ENCODE measurements at places on chromosomes 6 and 20. TPM values are rescaled to one million over a fixed set of nuclear protein-coding genes. Genes with fewer than 3 reads are reported as not detected.
A peak's percentile ranks its signal among the peaks of the same experiment; 100 is the strongest.

- H3K4me3 ChIP-seq: no peak overlapping the region
- no peak for DNase-seq
- H3K4me1 ChIP-seq: no peaks in the 10 kb centered on the region
- peaks cover 21% of the 10 kb centered on the region for H3K27me3 ChIP-seq
- H3K36me3 ChIP-seq: no peaks in the 10 kb centered on the region
Observed at GRCh38 chr6:144876689-144877088, 591.6 kb downstream of the UTRN start.

DNA sequence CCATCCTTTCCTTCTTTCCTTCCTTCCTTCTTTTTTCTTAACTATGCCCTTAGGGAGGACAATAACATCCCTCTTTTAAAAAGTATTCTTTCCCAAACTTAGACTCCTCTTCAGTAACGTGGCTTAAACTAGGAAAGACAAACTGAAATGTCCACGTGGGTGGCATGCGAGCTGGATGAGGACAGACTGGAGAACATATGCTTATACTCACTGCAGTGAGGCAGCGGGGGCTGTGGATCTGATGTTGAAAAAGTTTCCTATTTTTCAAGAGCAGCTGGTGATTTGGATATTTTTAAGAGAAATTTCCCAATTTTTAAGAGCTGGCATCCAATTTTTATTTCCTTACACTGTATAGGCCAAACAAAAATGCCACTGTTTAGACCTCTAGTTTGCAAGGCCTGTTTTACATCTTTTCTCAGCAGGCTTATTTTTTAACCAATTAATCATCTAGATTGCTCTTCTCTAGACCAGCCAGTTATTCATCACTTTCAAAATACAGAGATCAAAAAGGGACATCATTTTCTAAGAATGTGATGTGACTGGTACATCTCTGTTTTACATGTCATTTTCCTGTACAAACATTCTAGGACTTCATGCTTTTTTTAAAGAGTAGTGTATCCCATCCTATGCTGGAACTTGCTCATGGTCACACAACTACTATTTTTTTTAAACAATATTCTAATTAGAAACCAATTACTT lies 226.5 kb downstream of the BTBD9 start:
- H3K27me3 ChIP-seq: no peaks in the 10 kb centered on the region
- 0 out of 2 replicates have a peak, but pooled peaks cover 5% of the 10 kb centered on the region for H3K4me1 ChIP-seq
- H3K36me3 ChIP-seq: no peaks in the 10 kb centered on the region
- DNase-seq: no peak

DDO gene
- 10.3 TPM for total RNA-seq

DNA sequence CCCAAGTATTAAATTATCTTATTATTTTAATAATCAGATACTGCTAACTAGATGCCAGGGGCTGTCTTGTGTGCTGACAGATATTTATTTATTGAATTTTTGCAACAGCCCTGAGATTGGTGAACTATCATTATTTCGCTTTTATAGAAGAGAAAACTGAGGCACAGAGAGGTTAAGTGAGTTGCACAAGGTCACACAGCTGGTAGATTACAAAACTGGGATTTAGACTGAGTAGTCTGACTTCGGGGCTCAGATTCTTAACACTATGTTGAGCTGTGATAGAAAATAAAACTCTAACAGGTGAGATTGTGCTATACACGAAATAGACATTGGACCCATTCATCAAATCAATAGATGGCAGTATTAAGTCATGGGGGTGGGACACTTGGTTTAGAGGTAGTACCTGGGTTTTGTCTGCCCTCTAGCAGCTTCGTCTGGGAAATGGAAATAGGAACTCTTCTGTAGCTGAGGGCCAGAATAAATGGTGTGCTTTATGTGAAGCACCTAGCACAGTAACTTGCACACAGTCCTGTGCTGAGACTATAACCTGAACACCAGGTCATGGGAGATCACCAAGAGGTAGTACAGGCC lies 113.4 kb downstream of the B3GAT2 start:
- DNase-seq: no peak
- no peaks in the 10 kb centered on the region for H3K27me3 ChIP-seq
- no peak overlapping the region for H3K4me3 ChIP-seq
- H3K27ac ChIP-seq: no peak overlapping the region

BCAS4 gene
- 7.2 TPM for total RNA-seq

DNA sequence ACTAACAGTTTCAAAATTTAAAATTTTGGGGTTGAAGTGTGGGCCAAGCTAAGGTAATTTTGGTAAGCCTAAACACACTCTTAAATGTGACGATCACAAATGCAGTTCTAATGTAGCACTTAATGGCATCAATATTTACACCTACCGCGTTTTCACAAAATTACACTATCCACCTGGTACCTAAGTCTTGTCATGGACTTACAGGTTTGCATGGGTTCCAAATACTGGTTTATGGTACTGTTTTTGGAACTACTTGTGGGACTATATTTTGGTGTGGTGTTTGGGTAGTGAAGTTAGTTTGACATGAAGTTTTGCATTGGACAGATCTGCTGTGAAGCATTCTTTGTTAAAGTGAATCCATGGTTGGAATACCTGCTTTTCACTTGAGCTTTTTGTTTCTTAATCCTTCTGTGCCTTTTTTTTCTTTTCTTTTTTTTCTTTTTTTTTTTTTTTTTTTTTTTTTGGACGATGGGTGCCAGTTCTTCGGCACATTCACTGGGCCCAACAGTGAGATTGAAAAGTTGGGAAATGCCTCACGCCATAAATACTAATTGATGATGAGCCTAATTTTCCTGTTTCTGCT lies 6.5 kb downstream of the SRSF3 start:
- peaks cover 91% of the 10 kb centered on the region for H3K4me1 ChIP-seq
- no peak overlapping the region for H3K4me3 ChIP-seq
- no peak for DNase-seq
- peaks cover 90% of the 10 kb centered on the region for H3K36me3 ChIP-seq

GRCh38 chr6:109073344-109074132 lies 21.1 kb downstream of the SESN1 start:
- H3K4me3 ChIP-seq: no peak overlapping the region
- peaks cover 6% of the 10 kb centered on the region for H3K4me1 ChIP-seq
- H3K27me3 ChIP-seq: no peaks in the 10 kb centered on the region
- peak; percentile 67 for DNase-seq
- H3K36me3 ChIP-seq: no peaks in the 10 kb centered on the region

DNA sequence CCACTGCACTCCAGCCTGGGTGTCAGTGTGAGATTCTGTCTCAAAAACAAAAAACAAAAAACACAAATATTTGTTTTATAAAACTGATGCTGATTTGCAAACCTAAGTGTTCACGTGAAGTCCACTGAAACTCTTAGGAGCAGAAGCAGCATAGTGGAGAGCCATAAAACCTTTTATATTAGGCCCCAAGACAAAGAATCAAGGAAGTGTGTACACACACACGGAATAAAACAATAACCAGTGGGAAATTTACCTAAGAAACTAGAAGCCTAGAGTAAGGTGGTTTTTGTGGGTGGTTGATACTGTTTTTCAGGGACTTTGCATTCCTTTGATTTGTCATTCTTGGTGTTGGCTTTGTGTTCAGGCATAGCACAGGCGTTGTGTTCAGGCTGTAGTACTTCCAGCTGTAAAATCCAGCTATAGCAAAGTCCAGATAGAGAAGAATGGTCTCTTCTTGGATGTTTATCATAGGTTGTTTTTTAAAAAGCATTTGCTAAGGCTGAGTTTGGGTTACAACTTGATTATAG lies 61.3 kb downstream of the ATRN start:
- H3K4me3 ChIP-seq: no peak overlapping the region
- peaks cover 8% of the 10 kb centered on the region for H3K4me1 ChIP-seq
- DNase-seq: no peak
- H3K27ac ChIP-seq: peak overlapping the region; percentile 6

DNA sequence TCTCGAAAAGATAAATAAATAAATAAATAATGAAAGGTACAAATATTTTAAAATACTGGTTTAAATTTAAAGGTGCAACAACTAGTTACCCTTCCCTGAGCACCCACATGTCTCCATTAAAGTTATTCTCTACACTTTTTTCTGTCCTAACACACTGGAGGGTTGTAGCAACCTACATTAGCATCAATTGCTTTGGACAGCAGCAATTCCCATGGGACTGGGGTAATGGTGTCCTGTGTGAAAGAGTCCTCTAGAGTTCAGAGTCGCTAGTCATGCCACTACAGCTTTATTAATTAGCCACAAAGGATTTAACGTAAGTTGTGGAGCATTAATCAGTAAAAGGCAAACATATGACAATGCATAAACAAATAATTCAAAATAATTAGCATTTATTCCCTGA lies 14.1 kb upstream of the CD24 start:
- H3K36me3 ChIP-seq: no peaks in the 10 kb centered on the region
- H3K27me3 ChIP-seq: no peaks in the 10 kb centered on the region
- DNase-seq: no peak
- H3K4me1 ChIP-seq: no peaks in the 10 kb centered on the region
- H3K4me3 ChIP-seq: no peak overlapping the region

SOBP gene
- total RNA-seq: 6.9 TPM

- H3K27ac ChIP-seq: no peak overlapping the region
- no peak overlapping the region for H3K4me3 ChIP-seq
- H3K4me1 ChIP-seq: peaks cover 15% of the 10 kb centered on the region
- H3K36me3 ChIP-seq: no peaks in the 10 kb centered on the region
- no peaks in the 10 kb centered on the region for H3K27me3 ChIP-seq
Observed at GRCh38 chr6:33549196-33549595, 30.9 kb downstream of the BAK1 start.

NEURL2 gene
- total RNA-seq: 4.1 TPM

FAM209A gene
- 0.15 TPM for total RNA-seq

GRCh38 chr6:99790679-99791078 lies 184.0 kb downstream of the PRDM13 start:
- no peak overlapping the region for H3K4me3 ChIP-seq
- no peaks in the 10 kb centered on the region for H3K36me3 ChIP-seq
- H3K27me3 ChIP-seq: no peaks in the 10 kb centered on the region
- no peaks in the 10 kb centered on the region for H3K4me1 ChIP-seq
- H3K27ac ChIP-seq: no peak overlapping the region
- DNase-seq: no peak

GRCh38 chr6:117354671-117355070 lies 71.1 kb downstream of the ROS1 start:
- no peaks in the 10 kb centered on the region for H3K4me1 ChIP-seq
- no peaks in the 10 kb centered on the region for H3K36me3 ChIP-seq
- H3K27ac ChIP-seq: no peak overlapping the region
- no peak for DNase-seq
- no peak overlapping the region for H3K4me3 ChIP-seq

GRCh38 chr20:1741309-1742048 lies 83.9 kb upstream of the SIRPG start:
- DNase-seq: no peak
- no peak overlapping the region for H3K27ac ChIP-seq
- no peaks in the 10 kb centered on the region for H3K4me1 ChIP-seq
- H3K36me3 ChIP-seq: no peaks in the 10 kb centered on the region
- no peaks in the 10 kb centered on the region for H3K27me3 ChIP-seq
- no peak overlapping the region for H3K4me3 ChIP-seq

DNA sequence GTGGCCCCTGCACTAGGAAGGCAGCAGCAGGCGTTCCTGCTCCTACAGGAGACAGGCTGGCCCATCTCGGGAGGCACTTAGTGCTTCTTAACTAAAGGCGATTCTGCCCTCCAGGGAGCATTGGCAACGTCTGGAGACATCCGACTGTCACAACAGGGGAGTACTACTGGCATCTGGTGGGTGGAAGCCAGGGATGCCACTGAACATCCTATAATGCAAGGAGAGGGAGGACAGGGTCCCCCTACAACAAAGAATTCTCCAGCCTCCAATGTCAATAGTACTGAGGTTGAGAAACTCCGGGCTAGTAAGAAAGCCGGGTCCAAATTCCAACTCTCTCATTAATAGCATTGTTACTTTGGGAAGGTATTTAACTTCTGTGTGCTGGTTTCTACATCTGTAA lies 119.4 kb upstream of the ARMC2 start:
- H3K27ac ChIP-seq: no peak overlapping the region
- H3K27me3 ChIP-seq: no peaks in the 10 kb centered on the region
- no peak overlapping the region for H3K4me3 ChIP-seq
- peaks cover 63% of the 10 kb centered on the region for H3K4me1 ChIP-seq
- no peaks in the 10 kb centered on the region for H3K36me3 ChIP-seq
- DNase-seq: peak; percentile 88

DNA sequence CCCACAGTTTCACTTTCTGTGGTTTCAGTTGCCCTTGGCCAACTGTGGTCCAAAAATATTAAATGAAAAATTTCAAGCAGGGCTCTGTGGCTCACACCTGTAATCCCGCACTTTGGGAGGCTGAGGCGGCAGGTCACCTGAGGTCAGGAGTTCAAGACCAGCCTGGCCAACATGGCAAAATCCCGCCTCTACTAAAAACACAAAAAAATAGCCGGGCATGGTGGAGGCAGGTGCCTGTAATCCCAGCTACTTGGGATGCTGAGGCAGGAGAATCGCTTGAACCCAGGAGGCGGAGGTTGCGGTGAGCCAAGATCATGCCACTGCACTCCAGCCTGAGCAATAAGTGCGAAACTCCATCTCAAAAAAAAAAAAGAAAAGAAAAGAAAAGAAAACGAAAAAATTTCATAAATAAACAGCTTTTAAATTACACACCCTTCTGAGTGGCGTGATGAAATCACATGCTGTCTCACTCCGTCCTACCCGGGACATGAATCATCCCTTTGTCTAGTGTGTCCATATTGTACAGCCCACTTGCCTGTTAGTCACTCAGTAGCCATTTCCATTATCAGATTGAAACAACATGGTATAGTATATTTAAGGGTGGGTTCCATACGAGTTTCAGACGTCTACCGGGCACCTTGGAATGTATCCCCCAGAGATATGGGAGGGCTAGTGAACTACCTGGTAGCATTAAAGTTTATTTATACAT lies 11.7 kb downstream of the PTPRK start:
- H3K4me3 ChIP-seq: peak overlapping the region; percentile 66
- H3K4me1 ChIP-seq: peaks cover 96% of the 10 kb centered on the region

DNA sequence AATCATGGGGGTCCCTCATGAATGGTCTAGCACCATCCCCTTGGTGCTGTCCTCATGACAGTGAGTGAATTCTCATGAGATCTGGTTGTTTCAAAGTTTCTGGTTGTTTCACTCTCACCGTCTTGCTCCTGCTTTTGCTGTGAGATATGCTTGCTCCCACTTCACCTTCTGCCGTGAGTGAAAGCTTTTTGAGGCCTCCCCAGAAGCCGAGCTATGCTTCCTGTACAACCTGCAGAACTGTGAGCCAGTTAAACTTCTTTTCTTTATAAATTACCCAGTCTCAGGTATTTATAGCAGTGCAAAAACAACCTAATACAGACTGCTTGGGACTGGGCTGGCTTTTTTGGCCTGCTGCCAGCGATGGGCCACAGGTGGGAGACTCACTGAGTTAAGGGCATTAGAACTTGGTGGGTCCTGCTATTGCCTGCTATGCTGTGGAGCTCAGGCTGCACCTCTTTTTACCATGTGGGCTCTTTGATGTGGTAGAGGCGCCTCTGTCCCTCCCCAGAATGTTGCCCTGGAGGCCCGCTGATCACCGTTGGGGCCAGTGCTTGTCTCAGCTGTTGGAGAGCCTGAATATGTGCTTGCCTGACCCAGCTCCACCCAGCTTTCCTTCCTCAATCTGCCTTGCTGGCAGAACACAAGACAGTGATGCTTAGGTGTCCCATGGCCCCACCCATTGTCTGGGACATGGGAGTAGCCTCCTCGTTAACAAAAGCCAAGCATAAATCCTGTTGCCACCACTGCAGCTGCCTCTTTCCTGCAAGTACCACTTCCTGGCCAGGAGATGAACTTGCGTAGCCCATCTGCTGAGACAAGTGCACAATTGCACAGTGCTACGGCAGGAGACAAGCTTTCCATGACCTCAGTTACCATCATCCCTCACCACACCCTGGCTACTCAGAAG lies 47.1 kb downstream of the IGF2R start:
- H3K4me1 ChIP-seq: peaks cover 19% of the 10 kb centered on the region
- DNase-seq: no peak
- peaks cover 13% of the 10 kb centered on the region for H3K36me3 ChIP-seq
- no peak overlapping the region for H3K4me3 ChIP-seq

- no peak overlapping the region for H3K4me3 ChIP-seq
- no peaks in the 10 kb centered on the region for H3K36me3 ChIP-seq
- no peaks in the 10 kb centered on the region for H3K27me3 ChIP-seq
Observed at GRCh38 chr6:32491700-32492099, 38.4 kb downstream of the HLA-DRB5 start.
